NCI-H1105 treated with DMSO at 0.1 percent for 48 hours (cell line): ENCODE measurements at places on chromosomes 6 and 20.

- DNase-seq = peak; percentile 17
Measured at GRCh38 chr6:148422085-148422484, 79.4 kb downstream of the SASH1 start.

DNA sequence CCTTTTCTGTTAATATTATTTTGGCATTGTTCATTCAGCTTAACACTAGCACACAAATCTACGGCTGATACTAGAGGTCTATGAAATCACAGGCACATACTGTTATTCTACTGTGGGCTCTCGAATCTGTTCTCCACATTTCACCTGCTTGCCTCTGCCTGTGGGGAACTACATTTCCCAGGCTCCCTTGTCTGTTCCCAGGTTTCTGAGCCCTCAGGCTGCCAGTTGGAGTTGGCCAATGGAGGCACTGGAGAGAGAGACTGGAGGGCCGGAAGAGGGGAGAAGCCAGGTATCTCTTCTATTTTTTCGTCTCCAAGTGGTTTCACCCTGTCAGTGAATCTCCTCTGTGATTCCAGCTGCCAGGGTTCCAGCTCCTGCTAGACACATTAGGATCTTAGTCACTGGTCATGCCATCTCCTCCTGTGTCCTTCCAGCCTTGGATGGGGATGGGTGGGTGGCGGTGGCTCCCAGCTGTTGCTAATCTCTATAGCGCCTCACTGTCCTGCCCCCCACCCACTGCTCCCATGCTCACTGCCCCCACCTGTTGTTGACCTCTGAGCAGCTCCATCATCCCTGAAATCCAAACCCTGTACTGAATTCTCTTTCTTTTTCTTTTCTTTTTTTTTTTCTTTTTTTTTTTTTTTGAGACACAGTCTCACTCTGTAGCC, 188.2 kb downstream of the LRFN2 start:
- no peak for DNase-seq

DNA sequence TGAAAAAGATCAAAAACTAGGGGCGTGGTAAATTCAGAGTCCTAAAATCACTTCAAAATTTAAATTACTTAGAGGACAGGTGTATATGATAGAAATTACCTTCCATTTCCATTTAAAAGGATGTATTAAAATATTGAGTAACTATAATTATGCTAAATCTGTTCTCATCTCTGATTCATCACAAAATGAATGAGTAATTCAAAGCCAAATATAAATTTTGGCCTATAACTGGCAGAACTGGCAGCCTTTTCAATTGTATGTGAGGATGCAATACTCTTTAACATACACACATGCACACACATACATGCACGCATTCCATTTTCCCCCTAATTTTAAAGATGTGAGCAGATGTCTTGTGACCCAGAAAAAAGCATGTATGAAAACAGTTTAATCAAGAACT, 194.6 kb downstream of the EPM2A start:
- no peak for DNase-seq

- DNase-seq = no peak
Measured at GRCh38 chr20:47917549-47918070, 132.3 kb upstream of the SULF2 start.

- DNase-seq = no peak
Measured at GRCh38 chr6:16851044-16851540, 89.8 kb upstream of the ATXN1 start.
